ENCODE measurements at places on chromosomes 3 and 15.

DNA sequence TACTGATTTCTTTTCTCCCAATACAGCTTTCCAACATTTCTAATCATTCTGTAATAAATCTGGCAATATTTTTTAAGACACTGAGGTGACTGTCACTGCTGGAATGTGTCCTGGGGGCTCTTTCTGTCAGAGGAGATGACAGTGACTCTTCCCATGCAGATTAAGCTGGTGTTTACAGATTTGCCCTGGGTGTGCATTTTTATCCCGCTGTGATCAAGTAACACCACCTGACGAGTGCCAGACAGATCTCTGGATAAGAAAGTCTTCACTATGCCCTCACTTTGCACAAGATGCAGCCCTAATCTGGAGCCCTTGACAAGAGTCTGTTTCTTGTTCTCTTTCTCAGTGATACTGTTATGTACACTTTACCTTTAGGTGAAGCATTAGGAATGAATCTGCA is 477.7 kb downstream of the ZIC1 start:
- no peak for DNase-seq

DNA sequence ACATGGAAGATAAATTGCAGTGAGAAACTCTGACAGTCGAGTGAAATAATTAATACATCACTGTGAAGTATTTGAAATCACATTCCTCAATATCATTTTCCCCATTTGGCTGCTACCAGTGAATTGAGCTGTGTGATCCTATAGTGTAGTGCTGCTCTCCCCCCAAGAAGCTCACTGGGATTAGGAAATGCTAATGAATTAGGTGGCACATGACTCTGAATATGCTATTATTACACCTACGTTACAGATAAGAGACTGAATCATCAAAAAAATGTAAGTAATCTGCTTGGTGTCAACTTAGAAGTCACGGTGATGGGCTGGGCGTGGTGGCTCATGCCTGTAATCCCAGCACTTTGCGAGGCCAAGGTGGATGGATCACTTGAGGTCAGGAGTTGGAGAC is 34.7 kb upstream of the SYNM start:
- DNase-seq: no peak

DNA sequence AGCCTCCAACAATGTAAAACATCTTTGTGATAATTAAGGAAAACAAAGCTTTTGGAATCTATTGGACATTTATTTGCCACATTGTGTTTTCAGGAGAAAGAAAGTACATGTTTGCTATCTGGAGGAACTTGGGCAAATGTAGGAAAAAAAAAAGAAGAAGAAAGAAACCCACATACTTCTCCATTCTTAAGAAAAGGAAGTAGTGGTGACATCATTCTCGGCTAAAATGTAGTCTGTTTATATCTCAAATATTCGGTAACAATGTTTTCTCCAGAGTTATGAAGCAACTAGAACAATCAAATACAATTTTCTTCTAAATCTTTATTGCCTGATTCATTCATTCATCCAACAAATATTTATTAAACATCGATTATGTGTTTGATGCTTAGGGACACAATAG is 2.3 kb upstream of the TGFBR2 start:
- no peak for DNase-seq

DNA sequence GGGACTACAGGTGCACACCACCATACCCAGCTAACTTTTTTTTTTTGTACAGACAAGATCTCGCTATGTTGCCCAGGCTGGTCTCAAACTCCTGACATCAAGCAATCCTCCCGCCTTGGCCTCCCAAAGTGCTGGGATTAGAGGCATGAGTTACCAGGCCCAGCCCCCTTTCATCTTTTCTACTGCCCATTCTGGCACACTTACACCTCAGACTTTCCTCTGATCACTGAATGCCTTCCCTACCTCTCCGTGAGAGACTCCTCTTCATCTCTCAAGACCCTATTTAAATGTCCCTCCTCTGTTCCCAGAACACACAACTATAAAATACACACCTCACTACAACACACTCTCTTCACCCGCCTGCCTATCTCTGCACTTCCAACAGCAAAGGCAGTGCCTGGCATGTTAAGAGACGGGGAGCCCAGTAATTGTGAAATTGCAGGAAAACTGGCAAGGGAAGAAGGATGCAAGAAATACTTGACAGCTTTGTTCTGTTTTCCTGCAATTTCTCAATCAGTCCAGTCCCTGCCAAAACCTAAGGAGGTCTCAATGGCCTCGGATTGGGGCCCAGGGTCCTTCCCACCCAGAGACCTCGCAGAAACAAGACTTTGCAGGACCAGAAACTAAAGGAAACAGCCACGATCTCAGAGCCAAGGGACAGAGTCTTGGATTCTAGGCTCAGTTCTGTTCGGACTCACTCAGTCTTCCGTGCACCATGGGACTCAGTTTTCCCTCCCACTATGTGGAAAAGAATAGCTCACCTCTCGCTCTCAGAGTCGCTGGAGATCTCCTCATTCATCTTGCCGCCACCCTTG is 849 bp downstream of the RRP9 start:
- no peak for DNase-seq

DNA sequence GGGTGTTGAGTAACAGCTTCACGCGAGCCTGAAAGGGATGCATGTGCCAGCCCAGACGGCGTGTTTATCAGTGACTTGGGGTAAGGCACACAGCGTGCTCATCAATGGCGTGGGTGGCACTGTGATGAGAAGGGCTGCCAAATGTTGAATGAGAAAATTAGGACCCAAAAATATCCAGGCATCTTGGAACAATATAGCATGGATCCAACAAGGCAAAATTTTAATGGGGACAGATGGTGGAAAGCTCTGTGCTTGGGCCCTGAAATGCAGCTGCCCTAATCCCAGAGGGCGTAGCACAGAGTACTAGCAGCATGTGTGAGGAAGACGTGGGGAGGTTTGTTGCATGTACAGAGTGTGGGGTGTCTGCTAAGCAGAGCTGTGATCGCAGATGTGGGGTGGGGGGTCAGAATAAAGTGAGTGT is 48.9 kb downstream of the SSUH2 start:
- no peak for DNase-seq

GRCh38 chr3:172647823-172648222 is 63.0 kb downstream of the NCEH1 start:
- DNase-seq: no peak

- no peak for DNase-seq
These were observed 30.9 kb downstream of the MGLL start for GRCh38 chr3:127791221-127791913.

GRCh38 chr3:193783166-193783896 is 190.3 kb downstream of the OPA1 start:
- DNase-seq: no peak

GRCh38 chr3:75220932-75221331 is 443.2 kb upstream of the FRG2C start:
- DNase-seq: no peak

- DNase-seq: no peak
These were observed 727.1 kb downstream of the ROBO1 start for GRCh38 chr3:79040701-79041100.

DNA sequence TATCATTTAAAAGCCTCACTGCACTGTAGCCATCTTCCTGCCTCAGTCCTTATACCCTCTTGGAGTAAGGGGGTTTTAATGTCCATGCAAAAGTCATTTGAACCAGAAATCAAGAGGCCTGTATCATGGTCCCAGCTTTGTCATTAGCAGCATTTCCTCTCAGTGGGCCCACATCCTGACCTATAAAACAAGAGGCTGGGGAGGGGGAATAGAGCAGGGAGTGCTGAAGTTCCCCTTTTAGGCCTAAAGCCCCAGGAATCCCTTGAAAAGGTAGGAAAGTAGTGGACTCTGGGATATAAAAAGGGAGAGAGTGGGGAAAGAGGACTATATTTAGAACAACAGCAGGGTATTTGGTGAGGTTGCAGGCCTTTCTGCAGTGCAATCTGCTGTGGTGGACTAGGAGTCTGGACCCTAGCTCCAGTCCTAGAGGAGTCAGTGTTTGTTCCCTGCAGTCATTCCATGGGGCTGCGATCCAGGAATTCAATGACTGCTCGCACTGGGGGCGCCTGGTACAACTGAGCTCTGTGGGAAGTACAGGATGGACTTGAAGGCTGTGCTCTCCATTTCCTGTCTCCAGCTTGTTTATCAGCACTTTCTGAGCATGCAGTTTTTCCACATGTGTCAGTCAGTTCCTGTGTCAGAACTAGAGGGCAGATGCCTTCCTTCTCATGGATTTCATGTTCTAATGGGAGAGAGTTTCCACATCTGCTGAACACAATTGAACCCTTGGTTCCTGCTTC is 46.8 kb downstream of the PDHB start:
- no peak for DNase-seq

GRCh38 chr3:183943739-183944138 is 59.1 kb upstream of the PARL start:
- no peak for DNase-seq

- no peak for DNase-seq
These were observed 56.3 kb upstream of the EPHB3 start for GRCh38 chr3:184505076-184505878.

GRCh38 chr3:81029861-81030260 is 731.6 kb downstream of the GBE1 start:
- DNase-seq: no peak

GRCh38 chr15:99507504-99508310 is 58.1 kb upstream of the MEF2A start:
- DNase-seq: no peak

DNA sequence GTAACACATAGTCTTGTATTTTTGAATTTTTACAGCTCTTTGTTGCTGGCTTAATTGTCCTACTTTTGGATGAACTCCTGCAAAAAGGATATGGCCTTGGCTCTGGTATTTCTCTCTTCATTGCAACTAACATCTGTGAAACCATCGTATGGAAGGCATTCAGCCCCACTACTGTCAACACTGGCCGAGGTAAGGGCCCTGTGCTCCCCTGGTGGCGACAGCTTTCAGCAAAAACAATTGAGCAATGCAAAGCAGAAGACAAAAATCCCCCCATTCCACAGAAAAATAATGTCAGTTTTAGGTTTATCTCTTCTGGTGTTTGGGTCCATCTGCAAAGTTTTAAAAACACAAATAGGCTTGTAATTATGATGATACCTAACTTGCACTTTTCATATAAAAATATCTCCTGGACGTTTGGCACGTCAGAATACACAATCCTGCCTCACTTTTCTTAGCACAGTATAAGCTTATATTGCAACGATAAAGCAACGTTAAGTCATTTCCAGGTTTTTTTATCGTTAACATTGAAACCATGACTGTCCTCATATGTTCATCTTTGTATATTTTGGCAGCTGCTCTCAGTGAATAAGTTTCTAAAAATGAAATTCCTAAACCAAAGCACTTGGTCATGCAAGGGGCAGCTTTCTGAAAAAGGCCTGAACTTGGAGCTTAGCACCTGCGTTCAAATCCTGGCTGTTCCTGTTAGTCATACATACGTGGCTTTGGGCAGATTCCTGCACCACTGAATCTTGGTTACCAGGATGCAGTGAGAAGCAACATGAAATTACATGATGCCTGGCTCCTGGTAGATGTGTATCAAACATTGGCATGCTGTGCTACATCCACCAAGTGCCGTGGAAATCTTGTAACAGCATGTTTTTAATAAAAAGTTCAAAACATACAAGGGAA is 8.5 kb downstream of the SEC61A1 start:
- DNase-seq: no peak

GRCh38 chr3:141250828-141251227 is 19.2 kb downstream of the PXYLP1 start:
- DNase-seq: no peak
